Stimulated activated CD8-positive, alpha-beta memory T cell treated with anti-CD3 and anti-CD28 coated beads, Interleukin-2, amount 100 ng/mL, for 1 hour (primary cell): ENCODE measurements at places on chromosomes 4 and X.

DNA sequence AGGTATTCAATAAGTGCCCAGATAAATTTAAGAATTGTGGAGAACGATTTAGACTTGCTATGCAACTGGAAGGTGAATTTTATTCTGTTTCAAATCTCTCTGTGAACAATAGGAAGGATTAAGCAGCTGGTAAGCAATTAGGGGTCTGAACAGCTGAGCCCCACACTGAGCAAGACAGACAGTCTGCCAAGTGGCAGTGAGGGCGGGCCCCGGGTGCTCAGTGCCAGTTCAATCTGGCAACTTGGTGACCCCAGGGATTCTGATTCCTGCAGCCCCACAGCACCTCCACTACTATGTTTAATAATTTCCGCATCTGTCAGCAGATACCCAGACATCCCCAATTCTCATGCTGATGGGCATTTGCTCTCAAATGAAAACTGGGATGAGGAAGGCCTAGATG is 317.3 kb downstream of the PPP1R2C start:
- DNase-seq, result no peak

GRCh38 chrX:107686792-107687191 is 58.5 kb downstream of the PRPS1 start:
- DNase-seq, result no peak

GRCh38 chr4:23889814-23890341 is at the start of gene PPARGC1A:
TSS of gene PPARGC1A (minus strand) at chr4:23890047. CDS start at chr4:23889957, 90 bp downstream.
- no peak for DNase-seq

- no peak for DNase-seq
These were observed 41.8 kb upstream of the AP1AR start for GRCh38 chr4:112189754-112190153.

GRCh38 chr4:105306158-105306781 is 159.6 kb downstream of the TET2 start:
- DNase-seq, result no peak

DNA sequence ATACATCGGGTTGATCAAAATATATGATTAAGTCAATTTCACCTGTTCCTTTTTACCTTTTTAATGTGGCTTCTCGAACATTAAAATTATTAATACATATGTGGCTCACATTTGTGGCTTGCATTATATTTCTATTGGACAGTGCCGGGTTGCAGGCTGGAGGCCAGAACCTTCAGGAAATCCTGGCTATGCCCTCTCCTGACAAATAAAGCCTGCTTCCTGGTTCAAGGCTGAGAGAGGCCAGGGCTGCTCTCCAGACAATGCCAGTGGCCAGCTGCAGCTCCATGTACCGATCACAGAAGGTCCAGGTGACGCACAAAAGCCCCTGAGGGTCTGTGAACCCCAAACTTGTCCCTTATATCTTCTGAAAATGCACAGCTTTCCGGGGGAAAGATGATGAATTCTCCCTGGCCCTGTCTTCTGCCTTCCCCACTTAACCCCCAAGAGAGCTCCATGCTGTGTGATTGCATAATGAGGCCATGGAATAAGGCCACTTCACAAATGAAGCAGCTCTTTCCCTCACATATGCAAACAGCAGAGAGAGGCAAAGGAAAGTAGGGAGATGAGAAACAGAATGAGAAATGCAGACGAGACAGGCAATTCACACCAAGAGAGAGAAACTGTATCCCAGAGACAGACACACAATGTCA is 241.2 kb downstream of the BCOR start:
- no peak for DNase-seq

DNA sequence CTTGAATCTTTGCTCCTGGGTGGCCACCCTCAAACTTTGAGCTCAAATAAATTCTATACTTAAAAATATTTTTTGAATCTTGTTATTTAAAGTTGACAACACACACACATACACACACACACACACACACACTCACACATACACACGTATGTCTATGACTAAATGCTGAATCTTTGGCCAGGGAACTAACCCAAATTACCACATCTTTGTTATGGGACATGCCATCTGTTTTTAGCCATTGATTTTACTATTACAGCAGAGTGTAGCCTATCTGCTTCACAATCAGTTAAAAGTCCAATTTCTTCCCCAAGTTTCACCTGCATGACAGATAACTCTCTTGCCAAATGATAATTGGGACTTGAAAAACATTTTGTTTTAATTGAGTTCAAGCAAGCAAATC is 45.0 kb upstream of the USP46 start:
- DNase-seq, result no peak

DNA sequence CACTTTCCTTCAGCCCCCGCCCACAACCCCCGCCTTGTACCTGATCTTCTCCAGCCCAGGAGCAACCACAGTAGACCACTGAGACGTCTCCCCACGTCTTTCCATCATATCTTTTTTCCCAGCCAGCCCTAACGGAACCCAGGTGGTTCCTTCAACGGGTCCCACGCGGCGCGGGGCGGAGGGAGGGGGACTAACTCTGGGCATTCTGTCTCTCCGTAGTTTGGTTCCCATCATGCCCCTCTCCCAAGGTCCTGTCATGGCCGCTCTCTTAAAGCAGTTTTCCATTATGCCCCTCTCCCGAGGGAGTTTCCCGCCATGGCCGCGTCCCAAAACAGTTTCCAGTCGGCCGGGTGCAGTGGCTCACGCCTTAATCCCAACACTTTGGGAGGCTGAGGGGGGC is 21.5 kb upstream of the TBL1X start:
- DNase-seq, result no peak

DNA sequence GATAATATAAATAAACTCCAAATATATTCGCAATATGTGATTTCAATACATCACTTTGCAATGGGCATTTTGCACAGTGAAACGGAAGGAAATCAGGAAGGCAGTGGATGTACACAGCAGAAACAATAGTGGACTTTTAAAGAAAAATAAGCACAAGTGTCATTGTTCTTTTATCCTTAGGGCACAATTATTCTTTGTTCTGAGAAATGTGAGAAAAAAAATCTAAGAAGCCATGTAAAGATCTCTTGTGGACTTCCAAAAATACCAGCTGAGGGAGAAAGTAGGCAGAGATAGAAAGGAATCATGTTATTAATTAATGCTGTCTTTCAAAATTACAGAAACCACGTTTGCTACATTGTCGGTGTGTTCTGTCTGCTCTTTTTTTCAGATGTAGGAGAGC is 17.6 kb upstream of the PRRG1 start:
- DNase-seq, result no peak

- no peak for DNase-seq
These were observed 1.6 kb downstream of the SPARCL1 start for GRCh38 chr4:87527431-87528220.

DNA sequence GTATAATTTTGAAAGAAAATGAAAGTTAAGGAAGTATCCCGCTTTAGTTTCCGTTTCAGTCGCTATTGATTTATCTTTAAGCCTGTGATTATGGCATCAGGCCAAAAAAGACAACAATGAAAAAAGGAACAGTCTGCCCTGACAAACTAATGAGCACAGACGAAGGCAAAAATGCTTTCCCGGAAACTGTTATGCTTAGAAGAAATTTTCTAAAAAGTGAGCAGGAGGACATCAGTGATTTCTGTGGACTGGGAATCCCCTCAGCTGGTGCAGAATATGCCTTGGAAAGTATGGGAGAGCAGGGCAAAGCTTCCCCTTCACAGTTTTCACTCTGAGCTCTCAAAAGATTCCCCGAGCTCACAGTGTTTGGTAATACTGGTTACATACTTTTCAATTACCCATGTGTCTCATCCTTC is 5.1 kb upstream of the CXCL10 start:
- DNase-seq, result no peak

- no peak for DNase-seq
These were observed 147.1 kb downstream of the NHS start for GRCh38 chrX:17521871-17522693.
